CD4-positive, alpha-beta T cell treated with Interleukin-12 subunit alpha and Interleukin-12 subunit beta, for 1 hour (primary cell): ENCODE measurements at places on chromosomes 2 and 18.

GRCh38 chr2:157468931-157469708 is 25.2 kb upstream of the CYTIP start:
- DNase-seq: peak; percentile 77

GRCh38 chr18:73479477-73479876 is 611.7 kb upstream of the NETO1 start:
- DNase-seq: no peak

DNA sequence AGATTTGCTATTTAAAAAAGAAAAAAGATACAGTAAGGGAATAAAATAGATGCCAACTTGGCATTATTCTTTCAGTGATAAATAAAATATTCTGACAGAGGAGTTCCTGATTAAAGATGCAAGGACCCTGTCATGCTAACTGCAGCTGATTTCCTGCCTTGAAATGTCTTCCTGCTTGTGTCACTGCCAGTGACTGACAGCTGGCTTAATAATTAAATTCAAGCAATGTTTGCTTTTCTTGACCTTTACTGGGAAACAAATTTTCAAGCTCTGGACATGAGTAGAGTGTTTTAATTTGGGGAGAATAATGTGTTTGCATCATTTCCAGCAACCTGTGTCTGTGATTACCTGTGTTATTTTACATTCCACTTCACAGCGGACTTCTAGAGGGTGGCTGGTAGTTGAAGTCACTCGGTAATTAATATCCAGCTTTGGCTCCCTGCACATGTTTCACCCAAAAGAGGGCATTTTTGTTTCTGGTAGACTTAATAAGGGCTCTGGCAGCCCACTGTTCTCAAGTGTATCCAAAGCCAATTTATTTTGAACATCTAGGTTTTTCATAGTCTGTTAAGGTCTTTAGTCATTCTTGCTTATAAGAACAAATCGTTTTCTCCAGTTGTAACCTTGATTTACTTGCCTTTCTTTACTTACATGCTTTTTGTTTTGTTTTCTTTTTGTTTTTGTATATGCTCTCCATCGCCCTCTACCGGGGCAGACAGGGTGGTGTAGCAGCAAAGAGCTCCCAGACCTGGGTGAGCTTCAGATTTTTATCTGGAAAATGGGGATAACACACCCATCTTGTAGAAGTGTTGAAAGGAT is 48.5 kb upstream of the PROKR1 start:
- DNase-seq: peak; percentile 57

DNA sequence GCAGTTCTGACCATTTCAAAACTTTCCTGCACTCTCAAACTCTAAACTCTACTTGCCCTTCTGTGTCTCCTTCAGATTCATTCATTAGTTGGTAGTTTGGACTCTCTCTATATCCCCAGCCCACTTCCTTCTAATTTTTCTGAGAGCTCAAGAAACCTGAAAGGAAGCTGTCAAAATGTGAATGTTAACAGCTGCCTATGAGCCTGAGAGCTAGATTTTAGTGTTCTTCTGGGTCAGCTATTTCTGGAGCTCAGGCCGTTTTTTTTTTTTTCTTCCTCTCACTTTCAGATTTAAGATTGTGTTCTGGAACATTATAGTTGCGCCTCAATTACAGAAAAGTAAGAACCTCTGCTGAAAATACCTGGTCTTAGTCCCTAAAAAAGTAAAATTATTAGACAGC is 73.1 kb downstream of the RTN4 start:
- DNase-seq: no peak

DNA sequence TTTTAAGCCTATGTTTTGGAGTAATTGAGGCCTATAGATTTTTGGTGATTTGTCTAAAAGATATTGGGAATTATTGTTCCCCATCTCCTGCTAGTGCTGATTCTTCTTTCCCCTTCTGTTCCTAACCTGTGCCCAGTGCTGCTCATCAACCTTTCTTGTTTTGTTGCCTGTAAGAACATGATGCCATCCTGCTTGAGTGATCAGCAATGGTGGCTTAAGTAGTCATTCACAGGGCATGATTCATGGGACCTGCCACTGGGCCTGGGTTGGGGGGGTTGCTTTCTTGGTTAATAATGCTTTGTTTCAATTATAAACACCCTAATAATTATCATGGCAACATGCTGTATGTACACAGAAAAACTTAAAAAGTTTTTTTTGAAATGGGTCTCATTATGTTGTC is 562.9 kb upstream of the SETBP1 start:
- DNase-seq: no peak

- no peak for DNase-seq
Measured at GRCh38 chr2:195407783-195408182, 249.2 kb upstream of the SLC39A10 start.

DNA sequence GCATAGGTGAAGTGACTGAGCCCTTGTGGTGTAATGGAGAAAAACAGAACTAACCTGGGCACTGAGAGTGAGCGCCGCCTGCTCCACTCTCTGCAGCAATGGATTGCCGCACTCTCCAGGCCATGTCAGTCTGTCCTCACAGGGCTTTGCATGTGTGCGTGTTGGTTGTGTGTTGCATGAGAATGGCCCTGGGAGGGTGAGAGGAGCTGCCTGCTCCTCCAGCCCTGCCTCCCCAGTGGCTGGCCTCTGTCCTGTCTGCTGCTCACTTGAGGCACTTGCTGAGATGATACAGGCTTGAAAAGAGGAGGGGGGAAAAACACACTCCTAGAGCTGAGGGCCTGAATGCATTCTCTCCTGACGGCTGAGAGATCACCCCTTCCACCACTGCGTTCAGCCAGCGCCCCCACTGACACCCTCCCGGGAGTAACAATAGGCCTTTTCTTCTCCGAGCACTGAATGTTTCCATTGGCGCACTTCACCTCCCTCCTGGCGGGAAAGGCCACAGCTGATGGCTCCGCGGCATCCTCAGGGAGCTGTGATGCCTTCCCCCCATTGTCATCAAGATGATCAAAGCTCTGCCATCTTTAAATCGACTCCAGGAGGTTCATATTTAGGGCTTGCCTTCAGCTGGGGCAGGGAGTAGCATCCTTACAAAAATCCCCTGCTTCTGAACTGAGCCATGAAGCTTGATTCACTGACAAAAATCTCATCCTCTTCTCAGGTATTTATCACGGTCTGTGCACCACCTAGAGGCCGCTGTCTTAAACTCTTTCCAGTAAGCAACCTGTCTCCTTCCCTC is 49.9 kb upstream of the DAPL1 start:
- peak; percentile 32 for DNase-seq

DNA sequence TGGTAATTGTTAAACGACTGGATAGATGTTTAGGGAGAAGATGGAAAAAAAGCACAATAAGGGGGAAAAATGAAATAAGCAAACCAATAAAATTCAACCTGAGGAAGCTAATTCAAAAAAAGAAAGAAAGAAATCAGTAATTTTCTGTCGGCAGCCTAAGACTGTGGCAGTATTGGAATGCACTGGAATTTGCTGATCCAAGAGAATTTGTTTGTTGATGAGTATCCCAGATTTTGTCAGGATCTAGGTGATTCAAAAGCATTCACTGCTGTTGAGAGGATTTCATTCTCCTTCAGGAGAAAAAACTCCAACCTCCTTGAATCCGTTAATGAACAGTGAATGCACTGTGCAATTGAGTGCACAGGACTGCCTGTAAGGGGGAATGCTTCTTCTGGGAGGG is 546.7 kb downstream of the CNTNAP5 start:
- DNase-seq: no peak

- DNase-seq: no peak
Measured at GRCh38 chr2:116820986-116821385, 993.5 kb upstream of the DDX18 start.

DNA sequence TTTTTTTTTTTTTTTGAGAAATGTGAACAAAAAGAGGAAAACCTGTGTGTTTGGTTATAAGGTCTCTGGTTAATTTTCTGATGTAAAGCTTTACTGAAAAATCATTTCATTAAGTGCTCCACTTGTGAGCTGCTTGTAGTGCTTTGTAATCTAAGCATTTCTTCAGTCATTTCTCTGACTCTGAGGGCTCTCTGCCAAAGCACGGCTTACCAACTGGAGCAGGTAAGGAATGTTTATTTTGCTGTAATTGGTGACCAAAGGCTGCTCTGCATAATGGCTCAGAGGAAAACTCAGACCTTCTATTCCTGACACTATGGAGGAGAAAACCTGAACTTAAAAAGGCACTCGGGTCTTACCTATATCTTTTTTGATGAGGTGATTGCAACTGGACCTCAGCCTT is 848.8 kb downstream of the MBD2 start:
- no peak for DNase-seq

GRCh38 chr18:26293982-26294381 is 67.7 kb downstream of the TAF4B start:
- DNase-seq: no peak

DNA sequence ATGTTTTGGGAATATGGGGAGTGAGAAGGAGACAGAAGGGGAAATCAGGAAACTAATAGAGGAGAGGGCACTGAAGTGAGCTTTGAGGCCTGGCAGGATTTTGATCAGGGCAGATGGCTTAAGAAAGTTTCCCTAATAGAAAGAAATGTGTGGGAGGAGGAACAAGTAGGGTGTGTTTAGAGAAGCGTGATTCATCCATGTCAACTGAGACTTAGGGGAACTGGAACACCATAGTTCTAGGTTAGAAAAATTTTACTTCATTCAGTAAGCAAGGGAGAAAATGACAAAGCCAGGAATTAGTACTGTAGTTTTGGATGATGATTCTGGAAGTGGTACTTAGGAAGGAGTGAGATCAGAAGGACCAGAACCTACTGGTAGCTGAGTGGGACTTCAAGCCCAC is 296.0 kb downstream of the PLCL1 start:
- DNase-seq: no peak

DNA sequence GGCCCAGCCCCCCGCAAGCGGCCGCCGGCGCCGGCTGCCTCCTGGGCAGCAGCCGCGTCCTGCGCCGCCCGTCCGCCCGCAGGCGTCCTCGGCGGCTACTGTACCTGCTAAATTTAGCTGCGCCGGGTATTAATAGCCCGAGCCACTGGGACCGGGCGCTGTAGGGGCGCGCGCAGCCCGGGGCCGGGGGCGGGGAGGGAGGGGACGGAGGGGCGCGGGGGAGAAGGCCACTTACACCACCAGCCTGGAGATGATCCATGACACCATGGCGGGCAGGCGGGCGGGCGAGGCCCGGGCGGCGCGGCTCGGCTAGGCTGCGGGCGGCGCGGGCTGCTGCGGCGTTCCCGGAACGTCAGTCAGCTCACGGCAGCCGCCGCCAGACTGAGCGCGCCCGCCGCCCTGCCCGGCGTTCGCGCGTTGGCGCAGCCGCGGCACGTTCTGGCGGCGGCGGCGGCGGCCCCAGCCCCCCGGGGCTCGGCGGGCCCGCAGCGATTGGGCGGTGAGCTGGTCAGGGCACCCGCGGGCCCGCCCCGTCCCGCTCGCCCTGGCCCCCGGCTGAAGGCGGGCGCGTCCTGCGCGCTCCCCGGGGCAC is at the start of gene REEP1:
REEP1 (minus strand) TSS at position 383 of the 592 bp plus-strand sequence; CDS start at position 267, 116 bp downstream.
- DNase-seq: no peak

DNA sequence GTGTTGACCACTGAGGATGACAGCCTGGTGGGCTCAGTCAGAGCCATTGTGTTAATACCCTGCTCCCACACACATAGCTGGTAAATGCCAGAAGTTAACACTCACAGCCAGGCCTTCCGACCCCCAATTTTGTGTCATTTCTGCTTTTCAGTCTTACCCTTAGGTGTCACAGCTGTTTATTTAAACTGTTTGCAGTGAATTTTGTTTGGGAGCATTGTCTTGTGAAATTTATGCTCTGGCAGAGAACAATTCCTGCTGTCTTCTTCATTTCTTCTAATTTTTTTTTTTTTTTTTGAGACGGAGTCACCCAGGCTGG is 8.2 kb downstream of the LPIN1 start:
- DNase-seq: no peak

DNA sequence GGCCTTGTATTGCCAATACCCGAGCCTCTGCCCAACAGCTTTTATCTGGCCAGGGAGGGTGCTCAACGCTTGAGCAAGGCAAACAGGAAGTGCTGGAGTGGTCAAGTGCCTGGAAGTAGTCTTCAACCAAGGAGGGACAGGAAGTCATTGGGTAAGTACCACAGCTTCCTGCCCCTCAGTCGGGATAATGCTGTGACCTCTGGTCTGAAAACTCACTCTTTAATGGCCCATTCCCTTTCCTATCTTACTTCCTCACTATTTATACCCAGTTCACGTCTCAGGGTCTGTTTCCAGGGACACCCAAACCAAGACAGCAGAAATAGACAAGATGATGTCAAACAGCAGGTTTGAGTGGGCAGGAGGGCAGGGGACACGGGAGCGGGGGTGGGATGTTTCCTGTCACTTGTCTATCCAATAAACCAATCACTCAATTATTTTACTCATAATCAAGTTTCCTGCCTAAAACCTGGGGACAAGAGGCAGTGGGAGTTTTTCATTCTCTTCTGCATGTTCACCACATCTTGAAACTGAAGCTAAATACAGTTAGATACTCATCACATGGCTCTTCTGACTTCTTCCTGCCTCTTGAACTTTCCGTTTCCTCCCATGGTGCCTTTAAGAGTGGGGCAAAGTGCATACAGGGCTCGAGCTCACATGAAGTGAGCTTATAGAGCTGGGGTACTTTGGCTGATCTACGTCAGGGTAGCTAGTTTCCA is 68.9 kb upstream of the CAB39 start:
- peak; percentile 54 for DNase-seq

DNA sequence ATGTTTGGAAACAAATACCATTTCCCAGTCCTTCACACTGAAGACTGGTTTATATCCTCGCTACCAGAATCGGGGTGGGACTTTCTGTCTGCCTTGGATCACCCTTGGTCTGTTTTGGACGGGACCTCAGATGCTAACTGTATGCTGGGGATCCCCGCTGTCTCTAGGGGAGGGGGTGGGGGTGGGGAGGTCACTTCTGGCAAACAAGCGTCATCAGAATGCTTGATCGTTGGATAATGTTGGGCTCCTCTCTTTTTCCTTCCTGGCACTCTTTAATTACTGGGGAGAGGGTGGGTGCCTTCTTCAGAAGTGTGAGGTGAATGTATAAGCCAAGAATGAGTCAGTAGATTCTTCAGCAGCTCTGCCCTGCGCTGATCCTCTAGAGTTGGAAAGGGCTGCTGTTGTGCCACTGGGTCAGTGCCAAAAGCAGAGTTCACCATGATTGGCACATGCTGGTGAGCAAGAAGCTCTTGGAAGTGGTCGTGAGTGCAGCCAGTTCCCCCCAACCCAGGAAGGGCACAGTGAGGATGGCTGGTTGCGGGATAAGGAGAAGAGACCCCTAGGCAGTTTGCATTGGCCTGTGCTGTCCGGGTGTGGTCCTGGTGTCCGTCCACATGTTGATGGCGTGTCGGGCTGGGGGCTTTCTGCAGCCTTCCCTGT is 32.2 kb downstream of the DGKD start:
- no peak for DNase-seq

DNA sequence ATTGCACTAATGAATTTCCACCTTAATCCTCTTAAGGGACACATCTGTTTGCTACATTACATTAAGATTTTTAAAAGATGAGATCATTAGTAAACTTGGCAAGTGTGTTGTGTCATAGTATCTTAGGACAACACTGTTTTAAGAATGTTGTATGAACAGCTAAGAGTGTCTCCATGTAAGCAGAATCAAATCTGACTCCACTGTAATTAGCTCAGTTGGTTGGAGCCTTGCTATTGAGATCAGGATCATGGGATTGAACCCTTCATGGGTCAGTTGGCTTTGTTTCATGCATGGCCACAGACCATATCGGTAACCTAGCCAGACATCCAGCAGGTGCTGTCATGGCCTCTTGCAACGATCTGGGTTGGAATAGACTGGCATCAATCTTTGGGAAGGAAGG is 5.2 kb downstream of the FHOD3 start:
- no peak for DNase-seq
